ENCODE measurements at places on chromosomes 13 and 19.

- no peak for DNase-seq
These were observed 30.8 kb downstream of the RGCC start for GRCh38 chr13:41488124-41488523.

- DNase-seq = no peak
These were observed 72.9 kb upstream of the NPAS1 start for GRCh38 chr19:46946611-46947238.

- DNase-seq = peak; percentile 96
These were observed 2.7 kb upstream of the SOX1 start for GRCh38 chr13:112064222-112064621.

- peak; percentile 41 for DNase-seq
These were observed 30.1 kb downstream of the SCEL start for GRCh38 chr13:77565635-77566034.

DNA sequence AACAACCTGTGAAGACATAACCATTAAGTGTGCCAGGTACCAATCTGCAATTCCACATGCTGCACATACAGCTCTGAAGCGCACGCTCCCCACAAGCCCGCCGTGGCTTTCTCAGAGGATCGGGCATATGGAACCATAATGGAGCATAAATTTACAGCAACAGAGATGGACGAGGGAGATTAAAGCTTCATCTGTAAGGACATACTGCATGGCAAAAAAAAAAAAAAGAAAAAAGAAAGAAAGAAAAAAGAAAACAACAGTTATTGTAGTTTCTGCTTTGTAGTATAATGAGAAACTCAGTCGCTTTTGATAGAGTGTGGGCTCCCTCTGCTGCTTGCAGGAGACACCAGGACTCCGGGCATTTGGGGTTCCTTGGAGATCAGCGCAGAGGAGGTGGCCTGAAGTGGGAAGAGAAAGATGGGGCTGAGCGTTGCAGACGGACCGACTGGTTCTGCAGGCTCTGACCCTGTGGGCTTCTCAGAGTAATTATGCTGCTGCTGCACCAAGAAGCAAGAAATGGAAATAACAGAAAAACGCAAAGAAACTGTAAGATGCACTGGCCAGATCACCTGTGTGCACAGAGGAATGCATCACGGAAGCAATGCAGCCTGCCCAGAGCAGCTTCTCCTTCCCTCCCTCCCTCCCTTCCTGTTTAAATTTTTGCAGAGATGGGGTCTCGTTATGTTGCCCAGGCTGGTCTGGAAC is 10.8 kb upstream of the PDCD5 start:
- peak; percentile 85 for DNase-seq

GRCh38 chr19:7665076-7665475 is 3.8 kb upstream of the RETN start:
- DNase-seq = no peak
